Astrocyte of the spinal cord (primary cell): ENCODE measurements at places on chromosomes 13 and 19.

DNA sequence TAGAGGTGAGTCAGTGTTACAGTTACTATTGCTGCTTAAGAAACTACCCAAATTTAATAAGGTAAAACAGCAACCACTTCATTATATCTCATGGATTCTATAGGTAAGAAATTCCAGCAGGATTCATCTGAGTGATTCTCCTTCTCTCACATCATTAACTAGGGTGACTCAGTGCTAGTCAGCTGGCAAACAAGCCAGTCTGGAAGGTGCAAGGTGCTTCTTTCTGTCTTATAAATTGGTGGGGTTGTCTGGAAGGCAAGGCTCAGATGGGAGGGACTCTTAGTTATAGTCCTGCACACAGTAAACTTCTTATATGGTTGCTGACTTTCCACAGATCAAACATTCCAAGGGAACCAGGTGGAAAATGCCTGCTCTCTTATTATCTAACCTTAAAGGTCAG is 484.5 kb downstream of the GPC5 start:
- DNase-seq: no peak

GRCh38 chr13:80454245-80454644 is 113.3 kb upstream of the SPRY2 start:
- peak; percentile 84 for DNase-seq

- DNase-seq: no peak
These were observed 17.2 kb downstream of the FUT6 start for GRCh38 chr19:5822181-5822844.

GRCh38 chr13:40553356-40553755 is 113.1 kb downstream of the FOXO1 start:
- peak; percentile 51 for DNase-seq

- DNase-seq: peak; percentile 66
These were observed 219.9 kb upstream of the IRS2 start for GRCh38 chr13:110006304-110006703.

GRCh38 chr19:50720921-50721381 is 1.3 kb upstream of the SHANK1 start:
- DNase-seq: no peak

- DNase-seq: peak; percentile 10
These were observed 8.1 kb upstream of the ERICH6B start for GRCh38 chr13:45623516-45624090.

GRCh38 chr13:79490824-79491223 is 9.9 kb downstream of the NDFIP2 start:
- DNase-seq: no peak

- peak; percentile 62 for DNase-seq
These were observed 20.9 kb downstream of the COG6 start for GRCh38 chr13:39676315-39676876.

DNA sequence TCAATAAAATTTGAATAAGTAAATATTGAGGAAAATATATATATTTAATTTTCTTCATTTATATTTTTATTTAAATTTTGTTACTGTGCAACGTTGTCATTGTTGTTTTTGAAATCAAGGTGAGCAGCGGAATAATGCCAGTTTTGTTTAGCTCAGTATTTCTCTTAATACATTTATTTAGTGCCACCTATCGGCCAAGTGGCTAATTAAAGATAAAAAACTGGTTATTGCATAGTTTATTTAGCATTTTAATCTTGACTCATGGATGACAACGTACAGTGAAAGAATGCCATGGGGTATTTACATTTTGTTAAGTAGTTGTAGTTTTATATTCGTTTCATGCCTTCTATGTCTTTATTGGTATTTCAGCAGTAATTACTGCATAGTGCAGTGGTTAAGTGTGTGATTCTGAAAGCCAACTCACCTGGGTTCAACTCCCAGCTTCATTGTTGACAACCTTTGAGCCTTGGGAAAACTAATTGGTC is 265.9 kb downstream of the MYO16 start:
- peak; percentile 63 for DNase-seq

GRCh38 chr13:50511877-50512341 is 331.6 kb downstream of the DLEU7 start:
- no peak for DNase-seq

DNA sequence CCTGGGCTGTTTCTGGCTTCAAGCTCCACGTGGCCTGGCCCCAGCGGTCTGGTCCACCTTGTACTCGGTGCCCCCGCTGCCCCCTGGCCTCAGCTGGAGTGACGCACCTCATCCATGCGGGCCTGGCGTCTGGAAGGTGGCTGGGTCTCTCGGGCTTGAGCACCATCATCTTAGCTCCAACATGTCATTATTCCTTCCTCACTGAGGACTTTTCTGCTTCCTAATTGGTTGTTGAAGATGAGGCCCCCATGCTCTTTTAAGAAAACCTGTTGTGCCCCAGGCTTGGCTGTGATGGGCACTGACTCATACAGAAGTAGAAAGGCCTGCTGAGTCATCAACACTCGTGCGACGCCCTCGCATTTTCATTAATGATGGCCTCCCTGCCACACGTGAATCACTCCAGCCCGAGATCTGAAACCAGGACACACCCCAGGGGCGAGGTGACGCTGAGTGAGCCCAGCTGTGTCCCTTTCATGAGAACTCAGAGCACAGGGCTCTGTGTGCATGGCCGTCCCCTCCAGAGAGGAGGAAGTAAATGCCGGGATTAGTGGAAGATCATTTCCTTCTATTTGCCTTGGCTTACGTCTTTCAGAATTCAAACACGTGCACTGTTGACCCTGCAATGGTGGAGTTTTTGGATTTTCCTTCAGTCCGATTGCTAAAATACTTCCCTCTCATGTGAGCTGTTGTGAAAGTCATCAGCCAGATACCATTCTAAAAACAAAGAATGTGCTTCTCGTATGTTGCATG is 14.0 kb upstream of the GJA3 start:
- DNase-seq: peak; percentile 89

DNA sequence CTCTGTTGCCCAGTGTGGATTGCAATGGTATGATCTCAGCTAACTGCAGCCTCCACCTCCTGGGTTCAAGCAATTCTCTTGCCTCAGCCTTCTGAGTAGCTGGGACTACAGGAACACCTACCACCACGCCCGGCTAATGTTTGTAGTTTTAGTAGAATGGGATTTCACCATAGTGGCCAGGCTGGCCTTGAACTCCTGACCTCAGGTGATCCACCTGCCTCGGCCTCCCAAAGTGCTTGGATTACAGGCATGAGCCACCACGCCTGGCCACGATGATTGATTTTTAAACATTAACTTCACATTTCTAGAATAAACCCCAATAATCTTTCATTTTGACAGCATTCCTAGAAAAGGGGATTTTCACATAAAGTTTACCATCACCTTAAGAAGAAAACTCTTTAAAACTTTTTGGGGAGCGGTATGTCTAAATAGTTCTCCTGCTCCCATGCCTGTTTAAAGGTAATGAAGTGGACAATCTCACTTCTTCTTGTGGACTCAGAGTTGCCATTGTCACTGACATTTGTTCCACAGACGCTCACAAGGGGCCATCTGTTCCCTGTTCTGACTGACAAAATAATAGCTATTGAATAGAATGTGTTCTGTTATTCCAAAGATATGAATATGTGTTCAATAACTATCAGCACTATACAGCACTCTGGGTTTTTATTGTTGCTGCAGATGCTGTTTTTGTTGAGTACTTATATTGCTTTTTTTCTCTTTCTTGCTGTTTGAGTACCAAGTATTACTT is 66.1 kb upstream of the C1QTNF9B start:
- no peak for DNase-seq

DNA sequence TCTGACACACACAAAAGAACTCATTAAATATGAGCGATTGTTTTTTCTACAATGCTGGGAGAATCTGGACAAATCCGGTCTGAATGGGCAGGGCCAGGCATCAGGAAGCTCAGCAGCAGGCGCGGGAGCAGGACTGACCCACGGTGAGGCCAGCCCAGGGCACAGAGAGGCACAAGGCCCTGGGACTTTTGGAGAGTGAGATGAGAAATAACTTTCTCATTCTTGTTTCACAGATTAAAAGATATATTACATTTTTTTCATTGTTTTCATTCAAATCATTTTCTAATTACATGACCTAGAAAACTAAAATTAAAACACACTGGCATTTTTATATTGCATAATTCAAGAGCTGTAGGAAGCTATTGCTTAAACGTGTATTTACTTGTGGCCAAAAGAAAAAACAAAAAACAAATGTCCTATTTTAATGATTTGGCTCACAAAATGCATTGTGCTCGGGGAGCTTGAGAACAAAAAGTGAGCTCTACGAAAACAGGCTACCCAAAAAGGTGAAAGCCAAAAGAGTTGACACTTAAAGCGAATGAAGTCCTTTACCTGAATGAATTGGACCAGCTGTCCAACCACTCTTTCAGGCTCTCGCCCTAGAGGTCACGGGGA is 133.1 kb downstream of the TNFRSF19 start:
- no peak for DNase-seq

GRCh38 chr19:32396046-32396652 is 9.4 kb upstream of the DPY19L3 start:
- DNase-seq: no peak

GRCh38 chr19:45935267-45935666 is 20.7 kb upstream of the NANOS2 start:
- DNase-seq: no peak

DNA sequence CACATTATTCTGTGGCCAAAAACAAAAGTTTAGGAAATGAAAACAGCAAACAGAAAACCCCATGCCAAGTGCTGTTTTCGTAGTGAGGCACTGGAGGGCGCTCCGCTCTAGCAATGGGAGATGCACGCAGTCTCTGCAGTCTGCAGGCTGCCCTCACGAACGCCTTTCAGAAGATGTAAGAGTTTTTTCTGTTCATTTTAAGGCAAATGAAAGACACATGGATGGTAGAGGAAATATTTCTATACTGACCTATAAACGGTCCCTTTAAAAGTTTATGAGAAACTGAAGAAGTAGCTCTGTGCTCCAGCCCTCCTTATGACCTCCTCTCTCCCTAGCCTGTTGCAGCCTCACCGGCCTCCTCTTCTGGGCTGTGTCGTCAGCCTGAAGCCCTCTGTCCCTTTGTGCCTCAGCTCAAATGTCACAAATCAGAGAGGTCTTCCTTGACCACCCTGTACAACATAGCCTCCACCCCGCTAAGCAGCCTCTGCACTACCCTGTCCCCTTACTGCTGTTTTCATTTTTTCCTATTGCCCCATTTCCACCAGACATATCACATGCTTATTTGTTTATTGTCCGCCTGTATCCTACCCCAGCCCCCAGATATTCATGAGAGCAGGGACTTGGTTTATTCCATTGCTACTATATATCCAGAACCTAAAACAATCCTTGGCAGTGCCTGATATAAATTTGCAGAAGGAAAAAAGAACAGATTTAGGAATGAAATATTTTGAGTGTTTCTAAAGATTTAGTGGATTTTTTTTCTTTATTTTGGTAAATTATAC is 116.4 kb downstream of the TM9SF2 start:
- peak; percentile 48 for DNase-seq

GRCh38 chr13:45278096-45278645 is 62.8 kb downstream of the TPT1 start:
- no peak for DNase-seq

DNA sequence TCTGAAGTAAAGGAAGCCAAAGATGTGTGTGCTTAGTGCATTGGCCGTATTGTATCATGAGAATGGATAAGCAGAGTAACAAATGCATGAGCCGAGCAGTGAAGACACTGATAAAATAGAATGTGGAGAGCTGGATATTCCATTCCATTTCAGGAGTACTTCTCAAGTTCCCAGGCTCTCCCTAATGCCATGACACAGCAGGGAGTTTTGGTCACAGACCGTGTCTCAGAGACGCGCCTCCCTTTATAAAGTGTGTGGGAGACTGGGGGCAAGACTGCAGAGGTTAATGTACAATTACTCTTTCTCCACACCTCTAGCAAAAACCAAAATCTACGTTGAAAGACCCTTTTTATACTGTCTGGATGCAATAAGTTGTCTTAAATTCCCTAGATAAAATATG is 575.6 kb downstream of the EFNB2 start:
- no peak for DNase-seq

DNA sequence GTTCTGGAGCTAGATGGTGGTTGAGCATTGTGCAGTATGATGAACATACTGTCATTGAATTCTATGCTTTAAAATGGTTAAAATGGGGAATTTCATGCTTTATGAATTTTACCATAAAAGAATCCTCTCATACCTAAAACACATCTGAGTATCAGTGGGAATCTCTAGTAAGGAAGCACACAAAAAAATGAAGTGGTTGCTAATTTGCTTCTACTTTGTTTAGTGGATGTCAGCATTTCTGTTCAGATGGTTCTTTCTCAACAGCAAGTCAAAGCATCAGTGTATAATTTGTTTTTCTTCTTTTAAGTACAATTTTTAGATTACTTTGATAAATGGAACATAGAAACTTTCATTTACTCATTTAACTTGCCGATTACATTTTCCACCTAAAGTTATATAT is 52.1 kb upstream of the AKAP11 start:
- DNase-seq: no peak

- no peak for DNase-seq
These were observed 479.1 kb downstream of the OLFM4 start for GRCh38 chr13:53507741-53508140.

DNA sequence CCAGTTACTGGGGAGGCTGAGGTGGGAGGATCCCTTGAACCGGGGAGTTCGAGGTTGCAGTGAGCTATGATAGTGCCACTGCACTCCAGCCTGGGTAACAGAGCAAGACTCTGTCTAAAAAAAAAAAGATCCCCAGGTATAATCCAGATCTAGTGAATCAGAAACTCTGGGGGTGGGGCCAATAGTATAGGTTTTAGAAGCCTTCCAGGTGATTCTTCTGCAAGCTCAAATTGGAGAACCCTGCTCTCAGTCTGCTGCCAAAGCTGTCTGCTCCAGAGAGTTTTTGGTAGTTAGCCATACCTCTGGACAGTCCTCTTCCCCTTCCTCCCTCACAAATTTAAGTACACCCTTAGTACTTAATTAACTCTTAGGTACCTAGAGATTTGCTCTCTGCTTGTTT is 28.0 kb downstream of the SERP2 start:
- DNase-seq: no peak

GRCh38 chr13:85528491-85529217 is 270.6 kb downstream of the SLITRK6 start:
- peak; percentile 82 for DNase-seq

DNA sequence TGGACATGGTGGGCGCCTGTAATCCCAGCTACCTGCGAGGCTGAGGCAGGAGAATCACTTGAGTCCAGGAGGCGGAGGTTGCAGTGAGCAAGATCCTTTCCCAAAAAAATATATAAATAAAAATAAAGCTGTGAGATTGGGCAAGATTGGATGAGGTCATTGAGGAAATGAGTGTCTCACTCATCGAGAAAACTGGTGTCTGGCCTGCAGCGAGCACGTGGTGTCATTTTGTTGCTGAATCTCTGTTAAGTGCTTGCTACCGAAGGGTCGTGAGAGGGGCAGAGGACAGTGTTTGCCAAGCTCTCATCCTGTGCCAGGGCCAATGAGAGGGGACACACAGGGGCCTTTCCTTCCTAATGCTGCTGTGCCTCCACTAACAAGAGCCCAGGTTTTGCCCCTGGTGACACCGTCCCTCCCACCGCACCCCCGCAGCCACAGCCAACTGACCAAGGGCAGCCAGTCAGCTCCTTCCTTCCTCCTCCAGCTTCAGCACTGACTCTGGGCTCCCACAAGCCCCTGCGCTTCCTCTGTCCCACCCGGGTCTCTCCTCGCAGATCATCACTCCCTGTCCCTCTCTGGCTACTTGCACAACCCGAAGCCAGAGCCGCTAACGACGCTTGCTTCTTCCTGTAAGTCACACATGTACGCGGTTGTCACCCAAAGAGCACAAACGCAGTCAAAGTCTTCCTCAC is 3.2 kb downstream of the POLD1 start:
- DNase-seq: no peak
